ENCODE measurements at places on chromosomes 16 and 17. TPM values are rescaled to one million over a fixed set of nuclear protein-coding genes. Genes with fewer than 3 reads are reported as not detected.

Gene CCDC144A
- under 0.01 TPM for total RNA-seq

DNA sequence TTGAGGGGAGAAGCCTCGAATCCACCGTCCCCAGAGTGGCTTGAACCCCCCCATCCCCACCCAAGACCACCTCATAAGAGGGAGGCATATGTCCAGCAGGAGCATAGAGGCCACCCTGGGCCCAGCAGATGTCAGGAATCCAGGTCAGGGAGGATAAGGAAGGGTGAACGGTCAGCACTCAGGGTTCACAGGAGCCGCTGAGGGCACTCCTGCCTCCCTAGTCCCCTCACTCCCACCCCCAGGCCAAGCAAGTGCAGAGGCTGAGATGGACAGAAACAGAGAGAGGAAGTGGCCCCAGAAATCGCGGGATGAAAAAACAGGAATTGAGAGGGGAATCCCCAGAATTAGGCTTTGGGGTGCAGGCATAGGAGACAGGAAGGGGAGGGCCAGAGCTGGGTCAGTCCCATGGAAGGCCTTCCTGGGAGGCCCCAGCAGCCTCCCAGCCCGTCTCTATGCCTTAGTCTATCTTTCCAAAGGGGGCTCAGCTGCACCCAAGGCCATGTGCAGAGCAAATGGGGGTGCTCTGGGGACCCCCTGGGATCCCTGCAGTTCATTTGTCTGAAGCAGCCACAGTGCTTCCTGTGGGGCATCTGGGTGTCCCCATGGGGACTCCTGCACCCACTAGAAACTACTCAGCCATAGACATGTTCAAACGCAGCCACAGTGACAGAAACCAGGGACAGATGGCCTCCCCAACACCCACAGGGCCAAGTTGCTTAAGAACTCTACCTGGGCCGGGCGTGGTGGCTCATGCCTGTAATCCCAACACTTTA is 1.7 kb downstream of the CMTM3 start:
- no peak for DNase-seq

Gene ALOX12
- total RNA-seq, result not detected

Gene CHD9NB
- total RNA-seq, result under 0.01 TPM

Gene IL32
- total RNA-seq, result 26.2 TPM

DNA sequence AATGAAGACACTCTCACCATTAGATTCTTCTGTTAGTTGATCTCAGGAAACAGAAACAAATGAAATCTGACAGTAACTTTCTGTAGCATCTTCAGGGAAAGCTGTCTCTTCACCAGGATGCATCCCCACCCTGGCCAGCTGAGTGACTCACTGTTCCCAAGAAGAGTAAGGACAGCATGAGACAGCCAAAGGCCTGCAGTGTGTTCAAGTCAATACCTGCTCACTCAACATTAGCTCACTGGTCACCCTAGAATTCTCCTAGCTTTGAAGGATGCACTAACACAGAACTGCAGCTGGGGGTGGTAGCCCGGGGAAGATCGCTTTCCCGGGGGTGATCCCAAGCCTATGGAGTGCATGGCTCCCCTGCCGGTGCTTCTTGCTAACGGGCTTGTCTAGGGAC is 28.2 kb upstream of the CLEC18B start:
- DNase-seq, result no peak

Gene PRAC2
- total RNA-seq, result not detected

- DNase-seq, result no peak
Observed at GRCh38 chr16:85390511-85391174, 222.5 kb upstream of the GSE1 start.

Gene ANTKMT
- total RNA-seq, result 20.0 TPM

DNA sequence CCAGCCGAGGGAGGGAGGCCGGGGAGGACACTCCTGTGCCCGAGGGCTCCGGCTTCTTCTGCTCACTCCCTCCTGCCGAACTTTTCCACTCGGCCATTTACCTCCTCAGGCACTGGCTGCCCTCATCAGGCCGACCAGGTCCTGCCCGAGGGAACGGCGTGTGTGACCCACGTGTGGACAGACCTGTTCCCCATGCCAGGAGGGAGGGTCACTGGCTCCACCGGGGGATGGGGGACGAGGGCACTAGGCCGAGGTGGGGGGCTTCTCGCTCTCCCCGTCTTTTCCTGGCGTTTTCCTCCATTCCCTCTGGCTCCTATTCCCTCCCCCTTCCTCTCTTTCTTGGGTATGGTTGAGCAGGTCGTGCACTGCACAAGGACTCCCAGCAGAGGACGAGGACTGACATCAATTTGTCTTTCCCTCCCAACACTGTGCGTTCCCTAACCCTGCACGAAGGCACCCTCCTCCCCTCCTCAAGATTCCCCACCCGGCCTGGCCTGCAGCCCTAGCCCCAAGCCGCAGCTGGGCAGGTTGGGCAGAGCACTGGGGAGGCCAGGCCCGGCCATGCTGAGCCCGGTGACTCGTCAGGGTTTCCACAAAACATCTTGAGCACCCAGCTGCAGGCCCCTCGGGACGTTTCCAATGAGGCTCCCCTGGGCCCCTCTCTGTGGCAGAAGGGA is 3.2 kb upstream of the IL17C start:
- DNase-seq, result no peak

- DNase-seq, result no peak
Observed at GRCh38 chr16:52471650-52472370, 75.1 kb downstream of the TOX3 start.

DNA sequence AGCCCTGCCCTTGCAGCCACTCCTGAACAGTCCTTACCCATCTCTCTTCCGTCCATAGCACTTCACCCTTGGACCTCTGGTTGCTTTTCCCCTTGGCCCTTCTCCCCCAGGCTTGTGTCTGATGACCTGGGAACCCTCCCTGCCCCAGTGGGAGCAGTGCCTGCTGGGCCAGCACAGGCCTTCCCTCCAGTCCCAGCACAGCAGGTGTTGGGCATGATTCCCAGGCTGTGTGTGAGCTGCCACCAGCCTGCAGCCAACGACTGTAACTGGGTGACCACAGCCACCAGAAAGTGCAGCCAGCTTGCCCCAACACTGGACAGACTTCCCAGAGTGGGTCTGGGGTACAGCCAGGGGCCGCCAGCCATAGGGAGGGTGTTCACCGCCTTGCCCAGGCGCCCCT is 30.0 kb downstream of the CRAMP1 start:
- DNase-seq, result no peak

- DNase-seq, result peak; percentile 11
Observed at GRCh38 chr17:49646391-49647255, 31.3 kb downstream of the SPOP start.

GRCh38 chr17:65659512-65659911 is 98.1 kb upstream of the AXIN2 start:
- no peak for DNase-seq

GRCh38 chr16:75298267-75298666 is 46.8 kb upstream of the BCAR1 start:
- no peak for DNase-seq

- no peak for DNase-seq
Observed at GRCh38 chr16:25005445-25006306, 9.5 kb downstream of the ARHGAP17 start.

DNA sequence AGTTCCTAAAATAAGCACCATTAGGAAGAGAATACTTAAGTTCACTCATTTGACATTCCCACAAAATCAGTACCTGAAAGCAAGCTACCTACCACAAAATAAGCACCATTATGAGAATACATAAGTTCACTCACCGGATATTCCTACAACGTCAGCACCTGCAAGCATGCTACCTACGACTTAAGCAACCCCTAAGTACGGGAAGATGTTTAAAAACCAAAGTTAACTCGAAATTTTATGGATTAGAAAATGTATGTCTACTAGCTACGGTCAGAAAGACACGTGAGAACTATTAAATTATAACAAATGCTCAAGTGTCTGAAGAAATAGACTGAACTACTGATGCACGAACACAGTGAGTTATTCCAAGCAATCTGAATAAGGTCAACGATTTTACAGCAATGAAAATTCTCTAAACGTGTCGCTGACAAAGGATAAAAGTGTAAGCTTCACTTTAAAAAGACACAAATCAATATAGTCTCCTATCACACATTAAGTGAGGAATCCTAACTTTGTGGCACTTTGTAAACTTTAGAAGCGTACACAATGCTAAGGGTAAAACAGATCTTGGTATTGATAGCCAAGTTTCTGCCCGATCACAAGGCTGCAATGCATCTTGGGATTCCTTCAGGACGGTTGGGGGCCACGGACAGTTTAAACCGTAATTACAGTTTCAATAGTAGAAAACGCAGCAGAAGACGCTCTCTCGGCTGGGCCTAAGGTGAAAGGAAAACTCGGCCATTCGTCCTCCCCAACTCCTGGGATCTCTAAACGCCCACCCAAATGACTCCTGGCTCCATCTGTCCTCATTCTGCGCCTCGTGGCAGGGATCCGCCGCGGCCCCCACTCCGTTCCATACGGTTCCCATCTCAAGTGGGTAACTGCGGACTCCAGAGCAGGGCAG is 1.3 kb downstream of the GSPT1 start:
- peak; percentile 17 for DNase-seq

- DNase-seq, result no peak
Observed at GRCh38 chr17:50312308-50312707, 33.6 kb upstream of the XYLT2 start.

- no peak for DNase-seq
Observed at GRCh38 chr16:50534958-50535357, 13.2 kb upstream of the NKD1 start.

- no peak for DNase-seq
Observed at GRCh38 chr17:14346801-14347200, 45.9 kb downstream of the HS3ST3B1 start.

DNA sequence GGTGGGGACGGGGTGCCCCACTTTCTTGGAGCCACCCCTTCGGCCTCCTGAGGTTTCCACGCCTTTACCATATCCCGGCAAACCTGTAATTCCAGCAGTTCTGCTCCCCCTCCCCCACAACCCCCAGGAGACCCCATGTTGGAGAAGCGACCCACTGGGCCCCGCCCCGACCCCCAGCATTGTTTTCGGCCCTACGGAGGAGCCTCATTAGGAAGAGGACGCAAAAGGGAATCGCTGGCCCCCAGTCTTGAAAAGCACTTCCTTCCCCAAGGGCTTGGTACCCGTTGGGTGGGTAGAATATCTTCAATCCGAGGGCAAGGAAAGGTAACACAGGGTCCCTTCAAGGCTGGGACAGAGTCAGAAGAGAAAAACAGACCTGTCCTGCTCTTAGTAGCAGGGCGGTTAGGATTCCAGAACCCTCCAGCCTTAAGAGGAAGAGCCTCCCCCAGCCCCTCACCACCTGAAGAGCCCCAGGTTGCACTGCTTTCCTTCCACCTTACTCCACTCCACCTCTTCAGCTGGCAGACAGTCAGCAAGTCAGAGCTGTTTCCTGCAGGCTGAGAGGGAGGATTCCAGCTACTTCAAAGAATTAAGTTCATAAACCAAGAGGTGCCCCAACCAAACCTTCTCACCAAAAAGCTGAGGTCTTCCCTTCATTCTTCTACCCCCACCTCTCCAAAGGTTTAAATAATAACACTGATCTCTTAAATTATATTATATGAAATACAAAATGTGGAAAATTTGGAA is 803 bp upstream of the TLCD2 start:
- no peak for DNase-seq

GRCh38 chr16:35102780-35103403 is 1643.5 kb downstream of the TP53TG3F start:
- no peak for DNase-seq

- no peak for DNase-seq
Observed at GRCh38 chr17:7626956-7627249, 718 bp downstream of the SAT2 start.

GRCh38 chr16:89893642-89894548 is 20.5 kb downstream of the TCF25 start:
- no peak for DNase-seq

- no peak for DNase-seq
Observed at GRCh38 chr17:36609498-36609862, 8.1 kb downstream of the MRM1 start.

Gene CDRT15
- not detected for total RNA-seq

GRCh38 chr16:3776316-3776715 is 59.0 kb upstream of the TRAP1 start:
- DNase-seq, result no peak

Gene HBA1
- not detected for total RNA-seq

DNA sequence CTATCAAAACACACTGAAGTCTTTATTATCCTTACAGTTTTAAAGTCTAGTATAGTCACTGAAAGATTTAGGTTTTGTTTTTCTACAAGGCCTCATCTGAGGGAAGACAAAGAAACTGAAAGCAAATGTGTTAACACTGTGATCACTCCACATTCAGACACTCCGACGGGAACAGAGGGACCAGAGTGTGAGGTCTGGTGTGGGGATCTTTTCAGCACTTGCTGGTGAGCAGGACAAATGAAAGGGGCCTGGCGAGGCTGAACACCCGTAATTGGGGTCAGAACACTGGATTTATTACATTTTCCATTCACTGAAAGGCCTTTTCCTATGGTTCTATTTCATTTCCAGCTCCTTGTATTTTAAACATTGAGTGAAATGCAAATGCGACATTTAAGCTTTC is 910.5 kb downstream of the CDH11 start:
- DNase-seq, result no peak

DNA sequence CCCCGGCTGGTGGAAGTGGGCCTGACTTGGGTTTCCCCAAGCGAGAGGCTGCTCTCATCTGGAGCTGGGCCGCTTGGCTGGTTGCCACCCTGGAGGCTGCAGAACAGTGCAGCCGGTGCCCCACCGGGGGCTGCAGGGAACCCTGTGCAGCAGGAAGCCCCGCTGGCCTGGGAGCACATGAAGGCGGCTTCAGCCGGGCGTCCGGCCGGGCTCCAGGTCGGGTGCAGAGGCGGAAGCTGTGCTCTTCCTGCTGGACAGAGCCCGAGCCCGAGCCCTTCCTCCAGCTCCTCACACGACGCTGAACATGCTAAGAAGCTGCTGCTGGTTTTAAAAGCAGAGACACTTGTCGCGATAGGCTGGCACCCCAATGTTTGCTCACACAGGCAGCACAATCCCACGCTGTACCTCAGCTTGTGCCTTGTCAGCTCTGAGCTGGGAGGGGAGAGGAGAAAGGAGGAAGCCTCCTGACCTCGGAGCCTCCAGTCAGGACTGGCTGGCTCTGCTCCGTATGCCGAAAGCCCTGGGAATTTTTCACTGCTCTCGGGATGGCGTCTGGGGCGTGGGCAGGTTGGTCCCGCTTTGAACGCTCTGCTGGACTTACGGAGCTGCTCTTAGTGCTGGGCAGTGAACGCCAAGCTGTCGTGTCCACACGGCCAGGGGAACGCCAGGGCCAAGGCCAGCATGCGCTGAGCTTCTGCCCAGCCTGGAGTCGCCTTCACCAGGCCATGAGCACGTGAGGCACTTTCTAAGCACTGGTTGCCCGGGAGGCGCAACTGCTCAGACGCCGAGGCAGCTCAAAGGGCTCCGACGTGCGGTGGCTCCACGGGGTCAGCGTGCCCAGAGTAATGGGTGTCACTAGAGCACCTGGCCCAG is 8.8 kb downstream of the CDK5R1 start:
- no peak for DNase-seq

Measured in lung microvascular endothelial cell (primary cell).